GM19239 (cell line): ENCODE measurements at places on chromosomes 1 and 21.

- DNase-seq = no peak
These were observed 75.7 kb downstream of the AXDND1 start for GRCh38 chr1:179441501-179441900.

DNA sequence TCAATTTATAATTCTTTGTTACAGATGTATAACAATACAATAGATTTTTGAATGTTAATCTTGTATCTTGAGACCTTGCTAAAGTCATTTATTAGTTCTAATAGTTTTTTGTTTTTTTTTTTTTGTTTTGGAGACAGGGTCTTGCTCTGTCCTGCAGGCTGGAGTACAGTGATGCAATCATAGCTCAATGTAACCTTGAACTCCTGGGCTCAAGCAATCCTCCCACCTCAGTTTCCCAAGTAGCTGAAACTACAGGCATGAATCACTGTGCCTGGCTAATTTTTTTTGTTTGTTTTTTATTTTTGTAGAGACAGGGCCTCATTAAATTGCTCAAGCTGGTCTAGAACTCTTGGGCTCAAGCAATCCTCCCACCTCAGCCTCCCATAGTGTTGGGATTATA, 26.2 kb upstream of the DIPK1A start:
- DNase-seq = no peak

DNA sequence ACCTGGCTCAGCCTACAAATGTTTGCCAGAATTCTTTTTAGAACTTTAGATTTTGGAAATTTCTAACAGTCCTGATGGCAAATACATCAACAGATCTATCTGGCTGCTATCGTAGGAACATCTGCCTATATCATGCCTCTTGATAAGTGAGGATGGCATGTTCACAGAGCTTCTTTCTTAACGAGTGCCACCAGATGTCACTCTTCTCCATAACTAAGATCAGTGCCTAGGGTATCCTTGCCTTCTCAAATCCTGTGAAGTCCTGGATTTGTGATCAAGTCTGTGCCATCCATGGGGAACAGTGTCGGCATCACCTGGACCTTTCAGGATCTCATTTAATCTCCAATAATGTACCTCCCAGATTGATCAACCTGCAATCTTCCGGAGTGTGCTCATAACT, 36.5 kb upstream of the CD5L start:
- no peak for DNase-seq

GRCh38 chr1:39370602-39371001, 120.8 kb upstream of the BMP8A start:
- DNase-seq = no peak

DNA sequence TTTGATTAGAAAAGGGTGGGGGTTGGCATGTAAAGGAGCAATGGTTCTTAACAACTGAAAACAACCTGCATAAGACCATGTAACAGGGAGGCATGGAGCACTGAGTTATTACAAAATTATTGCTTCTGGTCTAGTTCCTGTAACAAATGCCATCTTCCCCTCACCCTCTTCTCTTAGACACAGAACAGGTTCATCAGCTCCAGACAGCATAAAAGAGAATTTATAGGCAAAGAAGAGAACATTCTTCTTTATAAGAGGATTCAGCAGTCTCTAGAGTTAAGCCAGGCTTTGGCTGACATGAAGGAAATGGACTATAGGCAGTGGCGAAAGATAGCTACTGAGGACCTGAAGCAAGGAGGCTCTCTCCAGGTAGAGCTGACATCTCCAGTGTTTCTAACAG, 38.9 kb downstream of the RGSL1 start:
- no peak for DNase-seq

GRCh38 chr1:41175546-41175945, 66.6 kb downstream of the SCMH1 start:
- DNase-seq = no peak

DNA sequence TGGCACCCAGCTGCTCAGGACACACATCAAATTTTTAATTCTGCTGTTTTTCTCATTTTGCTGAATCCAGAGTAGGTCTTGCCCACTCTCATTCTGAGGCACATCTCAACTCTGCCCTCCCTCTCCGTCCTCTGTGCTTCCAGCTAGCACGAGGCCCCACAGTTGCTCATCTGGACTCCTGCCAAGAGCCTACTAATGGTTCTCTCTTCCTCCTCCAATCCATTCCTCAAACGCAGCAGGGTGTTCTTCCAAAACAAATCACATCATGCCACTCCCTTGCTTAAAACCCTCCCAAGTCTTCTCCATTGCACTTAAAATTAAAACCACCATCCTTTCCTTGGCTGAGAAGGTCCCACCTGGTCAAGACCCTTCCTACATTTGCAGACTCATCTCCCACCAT, 49.8 kb upstream of the SCAF4 start:
- DNase-seq = no peak

GRCh38 chr1:33494929-33495328, 22.5 kb downstream of the ZSCAN20 start:
- DNase-seq = no peak

GRCh38 chr1:35810096-35810881, 2.5 kb downstream of the AGO4 start:
- no peak for DNase-seq
